Chondrocyte (in vitro differentiated cells): ENCODE measurements at places on chromosomes 12 and 14. TPM values are rescaled to one million over a fixed set of nuclear protein-coding genes. Genes with fewer than 3 reads are reported as not detected.

DNA sequence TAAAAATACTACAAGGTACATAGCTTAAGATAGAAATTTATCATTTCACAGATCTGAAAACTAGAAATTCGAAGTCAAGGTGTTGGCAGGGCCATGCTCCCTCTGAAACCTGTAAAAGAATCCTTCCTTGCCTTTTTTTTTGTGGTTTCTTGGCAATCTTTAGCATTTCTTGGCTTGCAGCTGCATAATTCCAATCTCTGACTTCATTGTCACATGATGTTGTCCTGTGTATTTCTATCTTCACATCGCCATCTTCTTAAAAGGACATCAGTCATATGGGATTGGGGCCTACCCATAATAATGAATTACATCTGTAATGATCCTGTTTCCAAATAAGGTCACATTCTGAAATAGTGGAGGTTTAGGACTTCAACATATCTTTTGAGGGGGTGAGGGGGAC, 250.4 kb downstream of the TMTC2 start:
- no peak for DNase-seq

The CHGA gene
- not detected in 3 replicates for total RNA-seq

DNA sequence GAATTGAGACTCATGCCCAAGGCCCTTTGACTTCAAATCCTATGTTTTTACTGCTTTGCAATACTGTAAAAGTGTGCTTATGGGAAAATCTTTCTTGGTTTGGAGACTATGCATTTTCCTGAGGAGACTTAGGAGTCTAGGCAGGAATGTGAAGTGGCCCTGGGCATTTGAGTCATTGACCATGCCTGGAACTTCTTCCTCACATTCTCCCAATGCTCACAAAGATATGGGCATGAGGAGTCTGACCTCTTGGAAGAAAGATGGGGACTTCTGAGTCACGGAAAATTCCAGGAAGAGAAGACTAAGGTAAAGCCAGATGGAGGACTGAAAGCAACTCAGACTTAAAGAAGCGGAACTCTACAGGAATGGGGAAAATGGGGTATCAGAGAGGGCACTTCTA, 38.2 kb upstream of the ZNF641 start:
- DNase-seq, result no peak

GRCh38 chr12:72075891-72076557, 137.4 kb downstream of the TPH2 start:
- DNase-seq, result peak; percentile 68

GRCh38 chr12:126139355-126139754, 1074.1 kb downstream of the AACS start:
- no peak for DNase-seq

The EML5 gene
- total RNA-seq, result 0.19 TPM in 1 of 3 replicates, not detected in the others

DNA sequence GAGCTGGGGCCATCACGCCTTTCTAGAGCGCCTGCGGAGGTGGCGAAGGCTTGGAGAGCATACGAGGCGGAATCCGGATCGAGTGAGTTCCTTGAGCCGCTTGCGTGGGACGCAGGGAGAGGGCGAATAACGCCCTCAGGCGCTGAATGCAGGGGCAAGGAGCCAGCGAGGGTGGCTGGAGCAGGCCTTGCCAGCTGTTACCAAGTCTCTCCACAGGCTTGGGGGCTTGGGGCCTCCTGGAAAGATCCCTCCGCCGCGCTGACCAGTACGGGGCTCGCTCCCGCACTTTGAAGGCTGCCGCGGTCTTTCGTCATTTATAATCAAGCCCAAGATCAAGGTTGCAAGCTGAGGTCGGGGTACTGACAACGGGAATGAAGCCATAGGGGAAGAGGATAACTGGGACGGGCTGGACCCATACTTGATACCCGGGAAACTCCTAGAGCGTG, 1.2 kb downstream of the FLRT2 start:
- DNase-seq, result no peak
